ENCODE measurements at places on chromosomes 1 and 21.
A peak's percentile ranks its signal among the peaks of the same experiment; 100 is the strongest.

GRCh38 chr1:29851691-29852090 lies 615.4 kb downstream of the PTPRU start:
- DNase-seq: peak; percentile 97

DNA sequence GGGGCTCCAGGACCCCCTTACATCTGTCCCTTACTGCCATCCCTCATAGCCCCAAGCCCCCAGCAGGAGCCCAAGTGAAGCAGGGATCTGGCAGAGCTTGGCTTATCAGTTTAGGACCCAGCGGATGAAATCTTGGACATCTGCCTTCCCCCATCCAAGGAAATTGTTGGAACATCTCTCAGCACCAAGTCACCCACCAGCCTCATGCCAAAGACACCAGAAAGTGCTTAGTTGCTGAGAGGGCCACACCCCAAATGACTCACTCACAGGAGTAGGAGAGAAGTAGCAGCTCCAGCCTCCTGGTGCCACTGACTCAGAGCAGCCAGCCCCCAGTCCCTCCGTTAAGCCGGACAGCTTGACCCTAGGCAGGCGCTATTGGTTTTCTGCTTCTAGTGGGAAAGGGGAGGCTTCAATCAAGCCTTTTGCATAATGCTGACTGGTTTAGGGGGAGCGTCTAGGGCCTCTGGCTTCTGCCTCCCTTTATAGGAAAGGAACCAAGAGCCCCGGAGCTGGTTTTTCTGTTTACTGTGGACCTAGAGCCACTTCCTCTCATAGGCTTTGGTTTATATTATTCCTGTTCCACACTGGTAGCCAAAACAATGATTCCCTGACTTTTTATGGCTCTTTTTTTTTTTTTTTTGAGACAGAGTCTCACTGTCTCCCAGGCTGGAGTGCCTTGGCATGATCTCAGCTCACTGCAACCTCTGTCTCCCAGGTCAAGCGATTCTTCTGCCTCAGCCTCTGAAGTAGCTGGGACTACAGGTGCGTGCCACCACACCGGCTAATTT lies 114.2 kb upstream of the IPO9 start:
- peak; percentile 100 for DNase-seq

- peak; percentile 36 for DNase-seq
Measured at GRCh38 chr1:145858238-145858900, 512 bp downstream of the PIAS3 start.

- DNase-seq: peak; percentile 33
Measured at GRCh38 chr1:208541225-208541855, 297.2 kb upstream of the PLXNA2 start.

DNA sequence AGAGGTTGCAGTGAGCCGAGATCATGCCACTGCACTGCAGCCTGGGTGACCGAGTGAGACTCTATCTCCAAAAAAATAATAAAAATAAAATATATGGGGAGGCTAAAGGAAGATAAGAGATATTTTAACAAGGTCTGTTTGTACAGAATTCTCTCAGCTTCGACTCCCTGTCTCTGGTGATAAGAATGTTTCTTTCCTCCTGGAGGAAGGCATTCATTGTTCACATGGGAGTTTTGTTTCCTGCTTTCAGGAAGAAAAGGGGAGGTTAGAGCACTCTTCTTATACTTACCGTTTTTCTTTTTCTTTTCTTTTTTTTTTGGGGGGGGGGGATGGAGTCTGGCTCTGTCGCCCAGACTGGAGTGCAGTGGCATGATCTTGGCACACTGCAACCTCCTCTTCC lies 2.0 kb upstream of the NAXE start:
- DNase-seq: no peak

DNA sequence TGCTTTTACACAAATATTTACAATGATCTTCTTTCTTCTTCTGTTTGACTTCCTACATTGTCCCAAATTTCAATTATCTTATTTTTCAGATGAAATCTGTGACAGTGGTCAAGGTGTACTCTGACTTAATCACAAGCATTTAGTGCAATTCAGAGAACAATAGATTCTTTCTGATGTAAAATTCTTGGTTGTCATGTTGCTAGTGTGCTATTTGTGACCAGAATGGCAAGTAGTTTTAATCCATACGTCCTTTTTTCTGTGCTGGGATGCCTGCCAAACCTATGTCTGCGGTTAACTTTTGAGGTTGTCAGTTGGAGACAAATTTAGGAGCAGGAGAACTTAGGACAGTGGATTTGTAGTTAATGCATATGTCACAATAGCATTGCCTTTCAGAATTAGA lies 31.0 kb downstream of the NCAM2 start:
- DNase-seq: no peak

- no peak for DNase-seq
Measured at GRCh38 chr1:39954324-39954869, 548 bp upstream of the MFSD2A start.

DNA sequence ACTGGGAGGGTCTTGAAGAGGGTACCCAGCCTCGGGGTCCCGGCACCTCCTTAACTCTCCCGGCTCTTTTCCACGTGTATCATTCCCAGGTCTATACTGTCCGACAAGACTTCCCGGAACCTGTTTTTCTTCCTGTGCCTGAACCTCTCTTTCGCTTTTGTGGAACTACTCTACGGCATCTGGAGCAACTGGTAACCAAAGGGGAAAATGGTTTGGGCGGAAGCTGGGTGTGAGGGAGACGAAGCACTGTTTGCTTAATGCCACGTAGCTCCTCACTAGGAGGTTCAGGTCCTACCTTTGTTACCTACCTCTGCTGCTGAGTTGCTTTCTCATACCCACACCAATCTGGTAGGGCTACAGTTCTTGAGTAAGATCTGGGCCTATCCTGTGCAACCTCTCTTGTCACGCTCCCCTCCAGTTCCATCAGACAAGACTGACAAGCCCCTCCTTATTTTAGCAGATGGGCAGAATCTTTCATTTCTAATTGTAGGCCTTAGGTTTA lies 642 bp downstream of the SLC30A7 start:
- peak; percentile 73 for DNase-seq

- no peak for DNase-seq
Measured at GRCh38 chr1:166297993-166298392, 131.2 kb upstream of the FAM78B start.

DNA sequence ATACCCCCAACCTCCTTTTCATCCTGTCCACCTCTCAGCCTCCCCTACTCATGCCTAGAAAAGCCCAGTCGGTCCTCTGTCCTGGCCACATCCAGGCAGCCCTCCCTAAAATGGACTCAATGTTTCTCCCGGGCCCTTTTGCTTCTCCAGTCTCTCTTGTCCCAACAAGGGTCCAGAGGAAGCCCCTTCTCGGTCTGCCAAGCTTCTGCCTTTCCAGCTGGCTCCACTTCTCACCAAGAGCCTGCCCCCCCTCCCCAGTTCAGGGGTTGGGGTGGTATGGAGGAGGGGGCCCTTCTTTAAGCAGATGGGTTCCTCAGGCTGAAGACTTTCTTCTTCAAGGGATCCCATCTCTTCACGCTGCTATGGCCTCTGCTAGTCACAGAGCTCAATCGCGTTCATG lies 23.9 kb downstream of the RAB7B start:
- DNase-seq: no peak

DNA sequence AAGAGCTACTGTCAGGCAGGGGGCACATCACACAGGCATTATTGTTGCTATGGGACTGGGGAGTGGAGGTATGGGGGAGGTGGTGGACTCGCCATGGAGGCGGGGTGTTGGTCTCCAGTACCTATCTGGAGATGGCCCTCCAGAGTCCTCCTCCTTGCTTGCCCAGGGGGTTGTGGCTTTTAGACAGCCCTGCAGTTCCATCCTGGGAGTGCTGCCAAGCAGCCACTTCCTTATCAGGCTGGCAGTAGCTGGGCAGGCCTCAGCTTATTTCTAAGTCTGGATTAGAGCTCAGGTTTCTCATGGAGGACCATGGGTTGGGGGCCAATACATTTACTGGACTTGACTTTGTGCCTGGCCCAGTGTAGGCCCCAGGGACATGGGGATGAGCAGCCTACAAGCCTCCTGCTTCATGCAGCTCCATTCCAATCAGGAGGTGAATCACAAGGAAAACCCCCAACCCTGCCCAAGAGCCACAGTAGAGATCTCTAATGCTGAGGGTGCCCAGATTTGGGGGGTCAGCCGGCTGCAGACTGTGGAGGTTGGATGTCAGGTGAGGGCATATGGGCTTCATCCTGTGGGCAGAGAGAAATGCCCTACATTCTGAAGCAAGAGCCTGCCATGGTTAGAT lies 210.7 kb upstream of the EDN2 start:
- peak; percentile 19 for DNase-seq

GRCh38 chr1:200627575-200628222 lies 7.1 kb upstream of the KIF14 start:
- DNase-seq: no peak

DNA sequence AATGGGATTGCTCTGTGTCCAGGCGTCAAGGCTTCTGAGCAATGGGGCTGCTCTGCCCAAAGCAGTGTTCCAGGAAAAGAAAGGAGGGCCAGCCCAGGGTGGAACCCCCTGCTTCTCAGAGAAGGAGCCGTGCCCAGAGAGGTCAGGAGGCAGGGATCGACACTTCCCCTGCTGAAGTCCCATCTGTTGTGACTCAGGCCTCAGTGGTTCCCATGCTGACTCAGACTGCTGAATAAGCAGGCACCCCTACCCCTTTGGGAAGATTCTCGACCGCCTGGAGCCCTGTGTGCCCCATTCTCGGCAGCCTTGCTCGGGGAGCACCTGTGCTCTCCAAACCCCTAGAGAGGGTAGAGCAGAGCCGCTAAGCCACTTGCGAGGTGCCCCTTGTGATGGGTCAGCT lies 23.9 kb downstream of the PKP1 start:
- no peak for DNase-seq

DNA sequence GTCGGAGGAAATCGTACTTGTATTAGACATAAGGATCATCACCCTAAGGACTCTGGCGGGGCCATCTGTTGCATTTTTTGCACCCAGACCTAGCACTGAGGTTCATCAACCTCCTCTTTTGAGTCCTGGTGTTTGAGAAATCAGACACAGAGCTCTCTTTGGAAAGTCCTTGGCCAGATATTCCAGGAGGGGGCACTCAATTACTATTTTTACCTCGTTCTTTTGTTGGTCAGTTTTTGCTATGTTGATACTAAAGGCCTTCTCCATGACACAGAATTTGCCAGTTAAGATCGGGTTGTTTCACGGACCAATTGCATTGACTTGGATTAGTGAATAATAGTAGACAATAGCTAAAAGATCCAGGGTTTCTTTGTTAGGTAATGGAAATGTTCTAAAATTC lies 711.2 kb downstream of the KCNT2 start:
- DNase-seq: no peak

DNA sequence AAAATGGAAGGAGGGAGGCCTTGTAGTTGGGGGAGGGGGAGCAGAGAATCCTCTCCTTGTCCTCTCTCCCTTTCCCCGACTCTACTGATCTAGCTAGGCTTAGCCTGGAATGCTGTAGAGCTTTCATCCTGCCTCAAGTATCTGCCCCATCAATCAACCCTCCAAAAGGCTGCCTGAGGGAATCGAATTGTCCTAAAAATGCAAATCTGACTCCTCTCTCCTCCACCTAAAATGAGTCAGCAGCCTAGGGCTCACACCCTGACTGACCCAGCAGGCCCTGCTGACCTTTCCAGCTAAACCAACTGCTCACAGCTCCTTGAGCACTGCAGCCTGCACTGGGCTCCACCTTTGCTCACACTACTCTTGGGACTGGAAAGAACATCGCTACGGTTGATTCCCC lies 2.8 kb downstream of the HPDL start:
- DNase-seq: no peak

- DNase-seq: no peak
Measured at GRCh38 chr1:10671090-10671489, 125.4 kb downstream of the CASZ1 start.

- no peak for DNase-seq
Measured at GRCh38 chr1:116900471-116901365, 9.0 kb upstream of the PTGFRN start.

- DNase-seq: no peak
Measured at GRCh38 chr21:16768096-16768495, 744.7 kb upstream of the CXADR start.

DNA sequence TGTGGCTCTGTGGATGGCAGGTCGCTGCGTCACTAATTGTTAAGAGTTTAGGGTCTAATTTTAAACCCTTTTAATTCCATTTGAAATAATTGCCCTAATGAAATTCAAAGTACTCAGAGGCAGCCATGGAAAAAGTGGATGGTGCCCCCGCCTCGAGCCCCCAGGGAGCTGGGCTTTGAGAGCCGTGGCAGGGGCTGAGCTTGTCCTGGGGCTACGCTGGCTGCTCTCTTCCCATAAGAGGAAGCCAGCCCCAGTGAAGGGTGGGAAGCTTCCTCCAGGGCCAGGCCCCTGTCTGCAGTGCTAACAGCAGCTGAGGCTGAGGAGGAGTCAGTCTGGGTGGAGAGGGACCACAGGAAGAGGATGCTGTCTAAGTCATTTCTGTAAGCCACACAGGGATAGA lies 315.0 kb upstream of the POU3F1 start:
- no peak for DNase-seq

GRCh38 chr1:23809751-23810171 lies 9.2 kb upstream of the GALE start:
- DNase-seq: peak; percentile 76

- no peak for DNase-seq
Measured at GRCh38 chr1:63189677-63190076, 132.7 kb upstream of the FOXD3 start.

GRCh38 chr1:87515781-87516180 lies 187.1 kb downstream of the LMO4 start:
- DNase-seq: peak; percentile 32

GRCh38 chr1:11024874-11025203 lies 12.4 kb downstream of the TARDBP start:
- DNase-seq: no peak

DNA sequence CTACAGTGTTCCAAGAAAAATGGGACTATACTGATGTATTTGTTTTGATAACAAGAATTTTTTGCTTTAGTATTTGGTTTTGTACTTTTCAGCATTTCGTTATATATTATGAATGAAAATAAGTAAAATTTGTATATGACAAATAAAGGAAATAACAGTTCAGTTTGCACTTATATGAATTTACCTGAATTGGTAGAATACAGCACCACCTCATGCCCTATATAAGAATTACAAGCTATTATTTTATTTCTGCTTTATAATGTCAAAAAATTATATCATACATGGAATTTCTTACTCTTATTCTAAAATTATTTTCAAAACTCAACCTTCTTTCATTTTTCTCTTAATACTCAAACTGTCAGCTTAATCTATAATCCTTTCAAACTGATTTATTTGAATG lies 14.6 kb downstream of the EFCAB7 start:
- DNase-seq: peak; percentile 2

DNA sequence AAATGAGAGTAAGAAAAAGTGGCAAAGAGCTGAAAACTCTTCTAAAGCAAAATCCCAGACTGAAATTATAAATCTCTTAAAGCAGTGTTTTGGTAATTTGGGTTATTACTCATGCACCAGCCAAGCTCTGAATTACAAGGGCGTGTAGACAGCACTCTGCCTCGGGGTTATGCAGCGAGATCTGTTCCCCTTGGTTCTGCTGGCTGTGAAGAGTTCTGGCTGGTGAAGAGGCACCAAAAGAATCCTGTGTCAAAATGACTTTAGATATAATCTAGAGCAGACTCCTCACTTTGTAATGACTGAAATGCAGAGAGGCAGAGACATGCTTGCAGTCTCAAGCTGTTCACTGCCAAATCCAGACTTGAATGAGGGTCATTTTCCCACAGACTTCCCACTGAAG lies 461.8 kb upstream of the CXADR start:
- DNase-seq: no peak

Data from kidney tubule cell (primary cell).